Fibroblast of skin of abdomen (primary cell): ENCODE measurements at places on chromosomes 12 and 14.

GRCh38 chr14:24261969-24262327, 1.0 kb downstream of the TGM1 start:
- no peak for DNase-seq

DNA sequence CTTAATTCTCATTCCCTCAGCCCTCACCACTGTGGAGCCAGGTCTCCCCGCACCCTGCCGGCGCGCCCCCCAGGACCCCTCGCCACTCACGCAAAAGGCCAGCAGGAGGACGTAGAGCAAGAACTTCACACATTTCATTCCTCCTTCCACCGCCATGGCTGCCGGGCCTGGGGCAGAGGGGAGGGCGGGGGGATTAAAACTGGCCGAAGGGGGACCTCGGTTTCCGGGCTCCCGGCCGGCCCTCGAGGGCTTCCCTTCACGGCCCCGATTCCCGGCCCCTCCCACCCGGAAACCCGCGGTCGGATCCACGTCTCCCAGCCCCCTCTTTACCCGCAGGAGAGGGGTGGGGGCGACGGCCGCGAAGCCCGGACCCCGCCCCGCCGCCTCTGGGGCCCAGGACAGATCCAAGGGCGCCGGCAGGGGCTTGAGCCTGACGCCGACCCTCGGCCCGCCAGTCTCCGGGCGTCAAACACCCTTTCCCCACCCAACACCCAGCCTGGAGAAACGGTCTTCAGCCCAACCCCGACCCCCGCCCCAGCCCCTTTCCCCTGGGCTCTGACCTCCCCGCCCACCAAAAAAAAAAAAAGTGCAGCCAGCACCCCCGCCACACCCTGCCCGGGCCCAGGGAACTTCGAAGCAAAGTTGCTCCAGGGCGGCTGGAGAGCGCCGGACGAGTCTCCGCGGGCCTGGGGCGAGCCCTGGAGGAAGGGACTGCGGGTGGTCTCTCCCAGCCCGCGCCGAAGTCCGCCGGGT, 447 bp downstream of the CD63 start:
- DNase-seq, result peak; percentile 77

DNA sequence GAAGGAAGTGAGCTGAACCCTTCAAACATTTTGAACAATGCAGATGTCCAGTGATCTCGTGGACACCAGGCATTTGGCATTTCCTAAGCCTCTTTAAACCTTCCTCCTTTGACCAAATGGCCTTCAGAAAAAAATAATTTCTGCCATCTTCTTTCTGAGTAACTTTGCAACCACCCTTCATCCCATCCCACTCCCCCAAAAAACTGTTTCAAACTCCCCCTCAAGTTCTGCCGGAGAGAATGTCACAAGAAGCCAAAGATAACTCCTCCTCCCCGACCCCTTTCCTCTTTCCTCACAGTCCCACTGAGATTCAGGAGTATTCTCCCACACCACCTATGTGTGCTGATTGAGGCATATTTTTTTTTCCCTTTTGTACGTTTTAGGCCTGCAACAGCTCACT, 1.7 kb downstream of the KSR2 start:
- no peak for DNase-seq

- DNase-seq, result no peak
Observed at GRCh38 chr14:51356381-51356780, 116.3 kb downstream of the TMX1 start.

DNA sequence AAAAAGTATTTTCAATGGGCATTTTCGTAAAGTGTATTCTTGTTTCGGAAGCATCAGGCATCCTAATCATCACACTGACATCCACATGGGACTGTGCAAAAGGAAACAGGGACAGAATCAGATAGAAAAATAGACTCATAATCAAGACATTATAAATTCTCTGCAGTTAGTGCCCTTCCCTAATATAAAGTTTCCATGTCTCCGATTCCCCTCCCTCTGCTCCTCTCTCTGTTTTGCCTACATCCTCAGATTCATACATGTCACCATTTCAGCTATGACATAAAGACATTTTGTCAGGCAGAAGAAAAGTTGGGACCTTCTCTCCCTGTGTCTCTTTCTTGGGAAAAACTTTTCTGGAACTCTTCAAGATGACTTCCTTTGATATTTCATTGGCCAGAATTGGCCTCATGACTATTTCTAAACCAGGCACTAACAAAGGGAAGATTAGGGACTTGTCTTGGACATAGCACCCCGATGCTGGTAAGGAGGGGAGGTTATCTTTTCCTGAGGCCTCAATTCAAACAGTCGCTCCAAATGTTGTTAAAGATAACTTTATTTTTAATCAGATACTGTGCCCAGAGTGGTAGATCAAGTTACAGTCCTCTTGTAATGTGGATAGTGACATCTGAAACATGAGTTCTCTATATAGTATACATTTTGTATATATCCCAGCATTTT, 212.1 kb upstream of the BTG1 start:
- DNase-seq, result no peak

GRCh38 chr14:95526483-95527386, 8.1 kb upstream of the GLRX5 start:
- DNase-seq, result no peak

DNA sequence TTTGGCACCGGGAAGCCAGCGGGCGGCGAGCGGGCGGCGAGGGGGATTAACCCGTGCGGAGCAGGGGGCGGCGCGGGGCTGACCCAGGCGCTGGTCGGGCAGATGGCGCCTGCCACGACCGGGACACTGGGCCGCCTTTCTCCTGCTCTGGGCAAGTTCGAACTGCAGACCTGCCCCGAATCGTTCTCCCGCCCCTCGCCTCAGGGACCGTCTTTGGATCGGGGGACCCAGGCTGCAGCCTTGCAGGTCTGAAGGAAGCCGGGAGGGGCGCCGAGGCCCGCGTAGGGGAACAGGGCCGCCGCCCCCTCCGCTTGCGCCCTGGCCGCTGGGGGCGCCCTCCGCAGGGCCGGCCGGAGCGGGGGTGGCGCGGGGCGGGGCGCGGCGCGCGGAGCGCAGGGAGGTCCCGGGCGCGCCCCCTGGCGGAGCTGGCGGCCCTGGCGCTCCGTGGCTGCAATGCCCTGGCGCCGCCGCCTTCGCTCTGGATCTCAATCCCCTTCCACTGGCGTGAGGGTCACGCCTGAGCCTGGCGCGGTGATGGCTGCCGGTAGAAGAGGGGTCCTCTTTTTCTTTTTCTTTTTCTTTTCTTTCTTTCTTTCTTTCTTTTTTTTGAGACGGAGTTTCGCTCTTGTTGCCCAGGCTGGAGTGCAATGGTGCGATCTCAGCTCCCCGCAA, 449 bp upstream of the LTBP2 start:
- peak; percentile 86 for DNase-seq

DNA sequence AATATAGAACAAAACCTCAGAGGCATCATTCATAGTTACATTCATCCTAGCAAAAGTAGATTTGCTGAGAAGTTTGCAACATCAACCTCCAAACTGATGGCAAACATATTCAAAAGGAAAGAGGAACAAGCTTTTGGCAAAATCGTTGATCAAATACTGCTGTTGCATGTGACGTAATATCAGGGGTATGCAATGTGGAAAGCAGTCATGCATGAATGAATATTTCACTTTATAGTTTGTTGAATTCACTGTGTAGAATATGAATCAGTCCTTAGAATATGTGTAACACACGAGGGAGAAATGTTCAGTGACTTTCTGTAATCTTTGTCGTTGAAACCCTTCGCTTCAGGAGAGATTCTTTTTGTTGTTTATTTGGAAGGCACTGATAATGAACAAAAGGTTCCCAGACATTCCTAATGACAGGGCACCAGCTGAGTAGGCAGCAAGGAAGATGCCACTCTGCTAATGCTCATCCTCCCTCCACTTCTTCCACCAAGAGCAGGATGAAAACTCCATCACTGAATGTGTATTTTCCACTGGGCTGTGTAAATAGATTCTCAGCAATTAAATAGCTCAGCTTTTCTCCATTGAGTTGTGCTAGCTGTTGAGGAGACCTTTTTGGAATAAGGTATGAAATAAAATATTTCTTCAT, 126.1 kb downstream of the PELI2 start:
- peak; percentile 94 for DNase-seq

GRCh38 chr12:27236498-27236897, 7.6 kb upstream of the STK38L start:
- no peak for DNase-seq

DNA sequence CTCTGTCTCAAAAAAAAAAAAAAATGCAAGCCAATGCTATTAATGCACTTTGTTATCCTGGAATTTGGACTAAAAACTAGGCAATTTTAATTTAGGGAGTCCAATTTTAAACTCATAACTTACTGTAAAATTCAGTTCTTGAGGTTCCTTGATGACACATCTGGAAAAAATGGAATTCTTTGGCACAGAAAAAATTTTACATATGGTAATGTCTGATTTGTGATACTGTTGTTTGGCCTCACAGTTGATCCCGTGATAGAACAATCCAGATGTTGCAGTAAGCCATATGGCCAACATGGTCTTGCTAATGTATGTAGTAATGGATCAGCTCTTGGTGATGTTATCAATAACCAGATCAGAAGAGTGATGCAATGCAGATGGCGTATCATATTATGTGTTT, 1089.8 kb downstream of the FLRT2 start:
- DNase-seq, result peak; percentile 53

DNA sequence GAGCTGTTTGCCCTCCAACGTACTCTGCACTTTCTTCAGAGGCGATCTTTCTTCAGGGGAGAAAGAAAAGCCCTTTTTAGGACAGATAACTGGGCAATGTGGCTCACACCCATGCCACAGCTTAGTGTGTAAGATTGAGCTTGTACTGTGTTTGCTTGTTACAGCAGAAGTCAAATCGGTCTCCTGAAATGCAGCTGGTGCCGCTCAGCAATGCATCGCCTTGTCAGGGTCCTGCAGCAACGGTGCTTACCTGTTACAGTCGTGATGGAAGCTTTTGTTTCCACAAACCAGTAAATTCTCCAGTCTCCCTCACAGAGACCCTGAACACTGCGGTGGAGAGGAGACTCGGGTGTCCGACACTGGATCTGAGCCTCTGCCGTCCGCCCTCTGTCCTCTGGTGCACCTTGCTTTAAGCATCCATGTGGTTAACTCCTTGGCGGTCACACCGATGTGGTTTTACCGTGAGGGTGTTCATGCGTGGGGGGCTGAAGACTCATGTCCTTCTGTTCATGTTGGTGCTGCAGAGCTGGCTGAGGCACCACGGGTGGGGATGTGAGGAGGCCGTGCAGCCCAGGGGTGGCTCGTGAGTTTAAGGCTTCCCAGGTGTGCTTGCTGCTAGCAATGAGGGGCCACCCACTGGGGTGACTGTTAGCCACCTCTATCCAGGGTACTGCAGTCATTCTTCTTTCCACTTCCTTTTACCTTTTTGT, 47.3 kb downstream of the FBXL14 start:
- DNase-seq, result no peak

DNA sequence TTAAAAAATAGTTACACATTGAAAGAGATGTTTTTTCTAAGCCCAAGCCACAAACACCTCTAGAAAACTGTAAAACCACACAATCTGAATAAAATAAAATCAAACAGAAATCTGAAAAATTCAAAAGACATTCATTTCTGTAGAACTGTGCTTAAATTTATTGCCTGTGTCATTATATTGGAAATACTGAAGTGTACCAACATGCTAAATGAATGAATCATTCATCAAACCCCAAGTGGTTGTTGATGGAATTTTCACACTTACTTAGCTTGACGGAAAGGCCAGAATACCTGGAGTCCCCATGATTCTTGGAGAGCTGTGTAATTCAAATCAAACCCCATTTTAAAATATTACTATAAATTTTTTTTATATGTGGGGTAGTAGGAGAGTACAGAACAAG, 2.7 kb downstream of the KITLG start:
- peak; percentile 64 for DNase-seq

DNA sequence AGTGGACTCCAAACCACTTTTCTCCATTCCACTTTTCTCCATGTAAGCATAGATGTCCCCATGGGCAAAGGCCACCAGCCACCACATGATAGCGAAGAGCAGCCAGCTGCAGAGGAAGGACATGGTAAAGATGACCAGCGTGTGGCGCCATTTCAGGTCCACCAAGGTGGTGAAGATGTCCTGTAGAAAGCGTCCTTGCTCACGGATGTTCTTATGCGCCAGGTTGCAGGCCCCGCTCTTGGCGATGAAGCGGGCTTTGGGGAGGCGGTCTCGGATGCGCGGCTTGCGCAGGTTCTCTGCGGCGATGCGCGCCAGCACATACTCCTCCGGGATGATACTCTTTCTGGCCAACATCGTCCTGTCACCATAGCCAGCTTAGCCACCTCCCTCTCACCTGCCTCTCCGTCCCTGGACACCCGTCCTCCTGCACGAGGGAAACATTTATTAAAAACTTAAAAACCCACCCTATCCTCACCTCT, 1.2 kb downstream of the KCNJ8 start:
- DNase-seq, result peak; percentile 13

DNA sequence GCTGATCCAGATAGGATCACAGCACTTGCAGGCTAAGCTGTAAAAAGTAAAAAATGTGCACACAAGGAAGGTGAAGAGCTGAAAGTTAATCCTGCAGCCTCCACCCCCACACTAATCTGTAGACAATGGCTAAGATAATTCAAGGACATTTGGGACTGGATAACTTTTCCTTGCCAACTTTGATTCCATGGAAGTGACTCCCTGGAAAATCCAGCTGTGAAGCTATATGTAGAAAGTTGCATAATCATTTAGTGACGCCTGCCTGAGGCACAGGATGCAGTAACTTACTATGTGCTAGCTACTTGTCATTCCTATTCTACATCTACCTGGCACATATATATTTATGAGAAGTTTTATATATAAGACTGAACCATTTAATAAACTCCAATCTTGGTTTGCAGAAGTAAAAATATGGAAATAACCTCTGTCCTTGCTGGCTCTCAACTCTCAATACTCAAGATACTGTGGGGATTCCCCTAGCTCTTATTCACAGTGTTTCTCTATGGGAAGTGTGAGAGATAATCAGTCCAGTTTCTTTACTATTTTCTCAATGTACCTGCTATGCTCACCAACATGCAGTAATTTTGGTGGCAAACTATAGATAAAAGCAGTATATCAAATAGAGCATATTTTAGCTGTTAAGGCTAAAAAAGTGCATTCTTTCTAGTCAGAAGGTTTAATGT, 14.8 kb downstream of the LDHB start:
- no peak for DNase-seq

DNA sequence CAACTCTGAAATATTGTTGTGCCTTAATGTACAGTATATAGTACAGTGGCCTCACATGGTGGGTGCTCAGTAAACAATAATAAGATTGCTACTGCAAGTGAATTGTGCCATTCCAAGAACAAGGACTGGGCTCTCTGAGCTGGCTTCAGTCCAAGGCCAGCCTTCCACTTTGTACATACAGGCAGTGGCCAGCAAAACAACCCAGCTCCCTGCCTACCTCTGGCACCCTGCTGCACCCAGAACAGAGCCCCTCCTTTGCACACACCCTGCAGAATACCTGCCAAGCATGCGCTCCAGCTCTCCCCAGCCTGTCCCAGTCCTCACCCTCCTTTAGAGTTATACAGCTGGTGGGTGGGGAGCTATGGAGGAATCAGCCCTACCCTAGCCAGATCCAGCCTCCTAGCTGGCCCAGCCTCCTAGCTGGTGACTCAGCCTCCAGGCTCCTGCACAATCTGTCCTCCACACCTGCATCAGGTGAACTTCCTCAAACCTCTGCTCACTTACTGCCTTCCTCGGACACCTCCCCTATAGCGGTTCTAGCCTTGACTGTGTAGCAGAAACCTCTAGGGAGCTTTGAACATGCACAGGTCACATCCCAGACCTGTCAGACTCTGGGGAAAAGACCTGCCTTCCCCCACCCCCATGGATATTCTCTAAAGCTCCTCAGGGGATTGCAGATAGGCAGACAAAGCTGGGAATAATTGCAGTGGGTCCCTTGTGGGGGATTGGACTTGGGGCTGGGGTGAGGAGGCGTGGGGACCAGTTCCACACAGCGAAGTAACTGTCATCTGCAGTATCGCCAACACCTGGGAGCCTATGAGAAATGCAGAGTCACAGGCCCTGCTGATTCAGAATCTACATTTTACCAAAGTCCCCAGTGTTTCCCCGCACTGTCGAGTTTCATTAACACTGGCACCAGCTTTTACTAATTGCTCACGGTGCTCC, 17.9 kb downstream of the ZDHHC22 start:
- no peak for DNase-seq
